Nucleus accumbens (tissue), 56 donors: ENCODE measurements at places on chromosomes 2 and 18.

DNA sequence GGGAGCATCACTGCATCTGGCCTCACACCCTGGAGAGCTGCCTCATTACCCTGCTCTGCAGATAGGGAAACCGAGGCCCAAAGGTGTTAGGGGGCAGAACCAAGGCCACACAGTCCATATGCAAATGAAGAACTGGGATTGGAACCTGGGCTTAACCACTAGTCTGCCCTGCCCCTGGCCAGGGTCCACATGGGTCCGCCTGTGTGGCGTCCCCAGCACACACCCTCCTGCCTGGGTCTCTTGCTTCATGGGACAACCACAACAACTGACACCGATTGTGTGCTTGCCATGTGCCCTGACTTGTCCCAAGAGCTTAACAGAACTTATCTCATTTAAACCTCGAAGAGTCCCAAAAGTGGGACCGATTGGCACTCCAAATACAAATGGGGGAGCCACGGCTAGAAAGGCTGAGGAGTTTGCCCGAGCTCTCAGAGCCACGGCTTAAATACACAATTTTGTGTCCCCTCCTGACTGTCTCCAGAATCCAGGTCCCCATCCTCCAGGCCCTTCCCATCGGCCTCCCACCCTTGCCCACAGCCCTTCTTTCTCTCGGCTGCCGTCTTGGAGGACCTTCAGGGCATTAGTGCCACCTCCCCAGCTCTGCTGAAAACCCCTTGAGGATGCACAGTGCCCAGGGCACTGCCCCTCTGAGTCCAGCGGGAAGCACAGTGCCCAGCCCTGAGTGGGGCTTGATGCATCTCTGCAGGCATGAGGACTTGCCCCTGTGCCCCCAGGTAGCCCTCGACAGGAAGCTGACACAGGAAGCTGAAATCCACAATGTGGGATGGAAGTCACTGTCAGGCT, 5.8 kb upstream of the DUSP2 start:
- no peak for DNase-seq

DNA sequence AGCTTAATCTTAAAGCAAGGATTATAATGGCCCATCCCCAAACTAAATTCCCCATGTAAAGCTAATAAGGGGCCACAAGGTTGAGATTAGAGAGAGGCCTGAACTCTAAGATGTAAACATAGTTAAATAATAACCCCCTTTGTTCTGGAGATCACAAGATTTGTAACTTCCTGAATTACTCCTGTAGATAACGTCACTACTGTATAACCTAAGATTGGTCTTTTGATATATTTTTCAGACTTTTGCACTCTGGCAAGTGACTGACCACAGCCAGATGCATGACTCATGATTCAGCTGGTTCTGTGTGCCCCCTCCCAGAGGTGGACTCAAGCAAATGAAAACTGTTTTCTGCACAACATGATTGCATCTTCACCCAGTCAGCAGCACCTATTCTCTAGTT, 686.0 kb upstream of the DDX18 start:
- no peak for DNase-seq

GRCh38 chr18:58862851-58863538, 1.7 kb upstream of the ZNF532 start:
- peak; percentile 56 for DNase-seq

DNA sequence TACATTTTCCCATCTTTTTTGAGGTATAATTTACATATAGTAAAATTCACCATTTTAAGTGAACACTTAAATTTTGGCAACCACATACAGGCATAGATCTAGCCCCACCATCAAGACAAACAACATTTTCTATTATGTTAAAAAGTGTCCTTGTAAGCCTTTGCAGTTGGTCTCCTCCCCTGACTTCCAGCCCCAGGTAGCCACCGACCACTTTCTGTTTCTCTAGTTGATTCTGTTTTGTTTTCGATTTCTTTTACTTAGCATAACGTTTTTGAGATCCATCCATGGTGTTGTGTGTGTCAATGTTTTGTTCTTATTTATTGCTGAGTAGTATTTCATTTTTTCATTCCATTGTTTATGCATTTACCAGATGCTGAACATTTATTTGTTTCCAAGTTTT, 135.5 kb upstream of the FOSL2 start:
- no peak for DNase-seq

DNA sequence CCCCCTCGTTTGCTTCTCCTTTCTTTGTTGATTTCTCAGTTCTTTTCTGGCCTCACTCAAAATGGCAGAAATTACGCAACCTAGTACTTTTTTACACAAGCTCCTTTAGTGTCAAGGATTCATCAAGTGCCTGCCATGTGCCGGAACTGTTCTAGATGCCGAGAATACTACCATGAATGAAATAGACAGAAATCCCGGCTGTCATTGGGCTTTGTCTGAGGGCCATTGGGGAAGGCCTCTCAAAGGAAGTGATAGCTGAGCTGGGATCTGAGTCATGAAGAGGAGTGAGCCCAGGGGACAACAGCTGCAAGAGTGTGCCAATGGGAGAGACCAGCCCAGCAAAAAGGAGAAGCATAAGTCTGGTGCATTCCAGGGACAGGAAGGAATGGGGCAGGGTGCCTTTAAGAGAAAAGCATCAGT, 34.3 kb upstream of the PPP1CB start:
- DNase-seq = no peak

GRCh38 chr2:86027922-86028765, 77.5 kb downstream of the POLR1A start:
- no peak for DNase-seq

DNA sequence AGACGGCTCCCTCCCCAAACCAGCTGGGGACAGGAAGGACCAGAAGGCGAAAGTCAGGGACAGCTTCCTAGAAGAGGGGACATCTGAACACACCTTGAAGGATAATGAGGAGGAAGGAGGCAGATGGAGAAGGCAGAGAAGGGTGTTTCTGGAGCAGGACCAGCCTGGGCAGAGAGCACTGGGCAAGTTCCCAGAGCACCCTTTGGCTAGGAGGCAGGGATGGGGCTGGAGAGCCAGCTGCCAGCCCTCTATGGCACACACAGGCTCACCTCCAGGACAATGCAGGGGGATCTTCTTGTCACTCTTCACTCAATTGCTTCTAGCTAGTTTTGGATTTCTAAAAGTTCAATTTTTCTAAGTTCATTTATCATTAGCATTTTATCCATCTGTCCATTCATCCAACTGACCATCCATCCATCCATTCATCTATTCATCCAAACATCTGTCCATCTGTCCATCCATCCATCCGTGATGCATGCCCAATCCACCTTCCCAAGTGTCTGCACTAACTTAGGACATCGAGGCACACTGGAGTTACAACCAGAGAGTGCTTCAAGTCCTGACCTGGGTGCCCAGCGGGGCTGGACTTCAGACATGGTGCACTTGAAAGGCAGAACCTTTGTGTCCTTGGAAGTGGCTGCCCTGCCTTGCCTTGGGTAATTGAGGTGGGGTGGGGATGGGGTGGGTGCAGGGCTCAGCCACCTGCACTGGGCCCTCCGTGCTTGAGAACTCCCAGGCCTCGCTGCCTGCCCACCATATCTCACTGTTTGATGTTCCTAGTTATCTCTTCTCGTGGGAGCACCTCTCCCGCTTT, 42.5 kb downstream of the INHBB start:
- no peak for DNase-seq

DNA sequence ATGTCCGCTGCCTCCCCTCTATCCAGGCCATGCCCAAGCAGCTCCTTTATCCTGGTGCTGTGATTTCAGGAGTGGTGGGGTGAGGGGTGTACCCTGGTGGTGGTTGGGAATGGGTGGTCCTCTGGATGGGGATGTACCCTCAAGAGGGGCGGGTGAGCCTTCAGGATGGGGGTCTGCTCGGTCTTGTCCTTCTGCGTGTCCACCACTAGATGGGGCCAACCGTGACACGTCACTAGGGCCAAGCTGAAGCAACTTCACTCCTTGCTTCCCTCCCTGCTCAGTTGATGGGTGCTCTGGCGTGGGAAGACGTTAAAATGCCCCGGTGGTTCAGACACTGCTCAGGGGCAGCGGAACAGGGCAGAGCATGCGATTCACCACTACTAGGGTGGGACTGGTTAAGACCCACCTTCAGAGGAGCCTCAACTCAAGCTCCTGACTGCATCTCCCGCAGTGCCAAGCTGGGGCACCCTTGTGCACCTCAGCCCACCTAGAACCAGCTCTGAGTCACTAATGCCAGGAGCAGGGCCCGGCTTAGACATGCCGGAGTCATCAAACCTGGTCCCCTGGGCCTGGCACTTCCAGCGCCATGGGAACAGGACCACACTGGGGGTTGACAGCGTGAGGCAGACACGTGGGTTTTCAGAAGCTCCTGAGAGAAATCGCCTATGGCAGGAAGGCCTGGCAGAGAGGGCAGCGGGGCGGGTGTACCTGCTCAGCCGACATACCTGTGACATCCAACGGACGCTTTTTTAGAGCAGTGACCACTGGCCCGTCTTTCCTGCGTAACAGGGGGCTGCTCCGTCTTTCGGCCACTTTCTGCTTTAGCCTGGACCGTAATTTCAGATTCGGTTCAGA, 256.7 kb downstream of the HDAC4 start:
- no peak for DNase-seq

DNA sequence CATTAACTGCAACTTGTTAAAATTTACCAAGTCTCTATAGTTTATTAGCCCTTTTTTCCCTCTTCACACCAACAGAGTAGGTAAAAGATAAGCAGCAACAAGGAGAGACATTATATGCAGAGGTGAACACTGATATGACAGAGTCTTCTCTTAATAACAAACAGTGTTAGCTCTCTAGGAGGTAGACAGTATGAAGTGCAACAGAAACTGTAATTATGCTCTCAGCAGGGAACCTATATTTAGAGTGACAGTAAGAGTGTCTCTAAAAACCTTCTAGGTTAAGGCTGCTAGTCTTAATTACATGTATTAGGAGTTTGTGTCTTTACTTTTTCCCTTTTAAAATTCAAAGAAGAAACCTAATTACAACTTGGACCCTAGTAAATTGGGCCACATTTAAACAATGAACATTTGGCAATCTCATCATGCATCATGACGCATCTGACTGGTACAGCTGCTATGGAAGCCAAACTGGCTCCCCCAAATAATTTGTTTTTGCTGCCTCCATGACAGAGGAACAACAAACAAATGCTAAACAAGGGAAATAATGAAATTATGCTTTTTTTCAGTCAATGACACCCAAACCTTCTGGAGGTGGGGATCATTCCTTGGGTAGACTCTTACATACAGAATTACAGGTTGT, 69.9 kb upstream of the MMADHC start:
- no peak for DNase-seq

DNA sequence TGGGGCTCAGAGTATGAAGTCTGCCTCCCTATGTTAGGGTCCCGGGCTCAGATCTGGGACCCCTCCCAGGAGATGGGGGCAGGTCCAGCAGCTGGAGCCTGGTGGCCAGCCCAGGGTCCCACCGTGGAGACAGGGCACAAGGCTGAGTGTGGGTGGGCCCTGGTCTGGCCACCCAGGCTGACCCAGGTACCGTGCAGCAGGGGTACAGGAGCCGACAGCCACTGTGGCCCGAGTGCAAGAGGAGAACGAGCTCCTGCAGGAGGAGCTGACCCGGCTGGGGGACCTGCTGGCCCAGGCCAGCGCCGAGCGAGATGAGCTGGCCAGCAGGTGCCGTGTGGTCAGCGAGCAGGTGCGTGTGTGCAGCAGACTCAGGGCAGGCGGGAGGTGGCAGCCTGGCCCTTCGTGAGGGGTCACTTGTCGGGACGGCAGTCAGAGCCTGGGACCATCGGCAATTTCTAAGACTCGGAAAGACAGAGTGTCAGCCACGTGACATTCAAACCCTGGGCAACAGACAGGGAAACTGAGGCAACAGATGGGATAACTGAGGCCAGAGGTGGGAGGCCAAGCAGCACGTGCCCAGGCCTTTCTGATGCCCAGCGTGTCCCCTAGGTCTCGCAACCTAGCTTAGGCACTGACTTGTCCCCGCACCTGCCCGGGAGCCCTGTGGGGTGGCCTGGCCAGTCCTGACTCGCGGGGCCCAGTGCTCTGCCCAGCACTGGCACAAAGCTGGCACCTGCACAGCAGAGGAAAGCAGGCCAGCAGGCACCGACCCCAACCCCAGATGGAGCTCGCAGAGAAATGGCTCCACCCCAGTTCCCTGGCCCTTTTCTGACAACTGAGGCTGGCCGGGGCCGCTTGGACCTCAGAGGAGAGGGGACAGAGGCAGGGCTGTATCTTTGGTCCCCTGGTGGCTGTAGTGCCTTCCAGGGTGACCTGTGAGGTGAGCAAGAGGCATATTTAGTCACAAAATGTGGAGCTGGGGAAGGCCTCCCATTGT, 13.9 kb downstream of the CROCC2 start:
- no peak for DNase-seq

- DNase-seq = no peak
Measured at GRCh38 chr18:79856119-79857007, 58.6 kb downstream of the KCNG2 start.

GRCh38 chr2:70121627-70122372, 34.5 kb downstream of the PCBP1 start:
- DNase-seq = no peak

DNA sequence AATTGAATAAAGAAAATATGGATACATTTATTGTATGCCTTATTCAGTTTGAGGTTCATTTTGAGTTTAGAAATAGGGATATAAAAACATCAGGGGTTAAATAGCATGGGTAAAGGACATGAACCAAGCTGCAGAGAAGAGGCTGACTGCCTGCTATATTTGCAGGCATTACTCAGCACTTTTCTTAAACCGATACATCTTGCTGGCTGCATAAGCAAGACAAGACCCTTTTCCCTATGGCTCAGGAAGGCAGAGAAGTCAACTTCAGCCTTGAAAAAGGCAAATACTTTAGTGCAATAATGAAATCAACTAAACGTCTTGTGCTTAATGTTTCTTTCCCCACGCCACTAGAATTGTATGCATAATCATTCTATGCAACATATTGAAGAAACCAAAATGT, 36.4 kb downstream of the SCN1A start:
- DNase-seq = peak; percentile 2

- no peak for DNase-seq
Measured at GRCh38 chr2:202317080-202317857, 51.7 kb downstream of the NOP58 start.

- no peak for DNase-seq
Measured at GRCh38 chr2:231228223-231228622, 29.8 kb downstream of the ARMC9 start.

DNA sequence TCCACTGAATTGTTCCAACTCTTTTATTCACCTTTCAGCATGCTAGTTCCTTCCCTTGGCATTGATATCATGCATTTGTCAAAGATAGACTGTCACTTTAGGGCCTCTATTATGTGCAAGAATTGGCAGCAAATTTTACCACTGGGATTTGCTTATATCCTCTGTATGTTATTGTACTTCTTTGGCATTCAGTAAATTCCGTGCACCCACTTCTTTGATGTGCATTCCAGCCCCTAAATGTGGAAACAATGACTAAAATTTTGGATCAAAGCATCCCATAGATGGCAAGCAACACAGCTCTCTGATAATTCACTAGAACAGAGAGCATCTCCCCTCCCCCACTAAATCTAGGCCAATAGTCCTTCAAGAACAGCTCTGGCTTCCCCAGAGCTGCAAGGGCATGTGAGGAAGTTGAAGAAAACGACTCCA, 399.0 kb upstream of the HNRNPA3 start:
- no peak for DNase-seq
